ENCODE measurements at places on chromosomes 1 and 21.

DNA sequence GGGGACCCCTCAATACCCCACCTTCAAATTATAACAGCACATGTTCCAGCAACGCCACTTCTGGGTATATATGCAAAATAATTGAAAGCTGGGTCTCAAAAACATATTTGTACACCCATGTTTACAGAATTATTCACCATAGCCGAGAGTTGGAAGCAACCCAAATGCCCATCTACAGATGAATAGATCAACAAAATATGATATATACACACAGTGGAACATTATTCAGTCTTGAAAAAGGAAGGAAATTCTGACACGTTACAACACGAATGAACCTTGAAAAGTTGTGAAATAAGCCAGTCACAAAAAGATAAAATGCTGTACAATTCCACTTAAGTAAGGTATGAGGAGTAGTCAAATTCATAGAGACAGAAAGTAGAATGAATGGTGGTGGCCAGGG is 5.1 kb downstream of the TMCO4 start:
- no peak for DNase-seq

DNA sequence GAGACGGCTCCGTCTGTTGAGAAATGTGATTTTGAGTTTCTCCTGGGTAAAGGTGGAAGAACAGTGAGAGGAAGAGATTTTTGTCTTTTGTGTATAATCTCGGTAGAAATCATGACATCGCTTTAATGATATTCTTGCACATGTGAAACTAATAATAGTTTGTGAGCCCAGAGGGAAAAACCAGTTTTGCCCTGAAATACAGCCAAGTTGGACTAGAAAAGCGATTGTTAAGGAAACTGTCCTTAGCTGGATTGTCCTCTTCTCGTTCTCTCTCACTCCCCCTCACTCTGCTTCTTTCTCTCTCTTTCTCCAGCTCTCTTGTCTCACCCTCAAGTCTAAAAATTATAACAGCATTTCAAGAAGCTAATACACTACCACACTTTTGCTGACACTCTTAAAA is 17.1 kb downstream of the KCNJ6 start:
- DNase-seq = no peak

DNA sequence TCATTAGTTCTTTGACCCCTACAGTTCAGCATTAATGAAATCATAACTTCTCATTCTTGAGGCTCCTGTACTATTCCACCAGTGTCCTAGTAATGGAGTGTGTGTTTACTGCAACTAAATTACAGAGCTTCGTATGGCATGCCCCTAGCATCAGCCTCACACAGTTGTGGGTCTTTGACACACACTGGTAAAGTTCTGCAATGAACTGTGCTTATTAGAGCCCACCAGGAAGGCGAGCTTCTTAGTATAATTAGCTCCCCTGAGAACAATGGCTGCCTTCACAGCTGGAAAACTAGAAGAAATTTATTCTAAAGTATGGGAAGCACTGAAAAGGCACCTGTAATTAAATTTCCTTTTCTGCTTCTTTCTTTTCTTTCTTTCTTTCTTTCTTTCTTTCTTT is 251.1 kb upstream of the RGS18 start:
- no peak for DNase-seq

DNA sequence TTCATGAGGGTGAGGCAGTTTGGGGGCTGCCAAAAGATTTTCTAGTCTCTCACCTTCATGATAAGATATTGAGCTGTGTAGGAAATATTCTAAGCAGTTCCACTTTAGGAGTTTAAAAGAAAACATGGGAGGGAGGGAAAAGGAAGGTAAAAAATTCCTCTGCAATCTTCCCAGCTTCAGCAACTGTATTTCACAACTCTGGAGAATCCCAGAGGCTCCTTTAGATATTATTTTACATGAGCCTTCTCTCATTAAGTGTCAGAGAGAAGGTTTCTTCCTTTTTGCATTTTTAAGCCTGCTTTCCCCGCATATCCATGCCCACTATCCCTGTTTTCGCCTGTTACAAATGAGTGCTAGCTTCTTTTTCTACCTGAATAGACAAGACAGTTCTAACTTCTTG is 289.4 kb downstream of the CHRM3 start:
- no peak for DNase-seq

GRCh38 chr1:241311056-241311746 is 45.8 kb downstream of the RGS7 start:
- no peak for DNase-seq

DNA sequence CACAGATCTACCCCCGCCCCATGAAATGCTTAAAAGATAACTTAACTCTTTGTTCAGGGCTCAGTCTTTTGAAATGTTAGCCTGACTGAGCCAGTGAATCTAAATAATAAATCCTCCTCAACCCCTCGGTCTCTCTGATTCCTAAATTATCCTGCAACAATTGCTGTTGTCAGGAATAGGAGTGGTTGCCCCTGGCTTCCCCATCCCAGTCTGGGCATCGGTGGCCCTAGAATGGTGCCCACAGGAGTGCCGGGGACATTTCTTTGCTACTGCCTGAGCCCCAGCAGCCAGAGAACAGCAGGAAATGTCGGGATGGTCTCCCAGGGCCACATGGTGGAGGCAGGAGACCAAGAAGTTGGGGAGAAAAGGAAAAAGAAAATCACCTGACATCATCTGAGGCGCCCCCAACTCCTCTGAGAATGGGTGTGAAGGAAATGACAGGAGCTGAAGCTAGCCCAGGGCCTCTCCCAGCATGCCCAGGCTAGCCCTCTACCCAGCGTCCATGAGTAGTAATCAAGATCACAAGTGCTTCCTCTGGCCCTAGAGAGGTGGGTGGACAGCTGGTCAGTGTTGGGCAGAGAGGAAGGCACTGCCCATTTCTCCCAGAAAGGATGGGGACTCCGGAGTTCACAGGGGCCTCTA is 1.6 kb downstream of the PADI4 start:
- no peak for DNase-seq

- DNase-seq = peak; percentile 37
Measured at GRCh38 chr1:235938709-235939479, 72.2 kb upstream of the LYST start.

DNA sequence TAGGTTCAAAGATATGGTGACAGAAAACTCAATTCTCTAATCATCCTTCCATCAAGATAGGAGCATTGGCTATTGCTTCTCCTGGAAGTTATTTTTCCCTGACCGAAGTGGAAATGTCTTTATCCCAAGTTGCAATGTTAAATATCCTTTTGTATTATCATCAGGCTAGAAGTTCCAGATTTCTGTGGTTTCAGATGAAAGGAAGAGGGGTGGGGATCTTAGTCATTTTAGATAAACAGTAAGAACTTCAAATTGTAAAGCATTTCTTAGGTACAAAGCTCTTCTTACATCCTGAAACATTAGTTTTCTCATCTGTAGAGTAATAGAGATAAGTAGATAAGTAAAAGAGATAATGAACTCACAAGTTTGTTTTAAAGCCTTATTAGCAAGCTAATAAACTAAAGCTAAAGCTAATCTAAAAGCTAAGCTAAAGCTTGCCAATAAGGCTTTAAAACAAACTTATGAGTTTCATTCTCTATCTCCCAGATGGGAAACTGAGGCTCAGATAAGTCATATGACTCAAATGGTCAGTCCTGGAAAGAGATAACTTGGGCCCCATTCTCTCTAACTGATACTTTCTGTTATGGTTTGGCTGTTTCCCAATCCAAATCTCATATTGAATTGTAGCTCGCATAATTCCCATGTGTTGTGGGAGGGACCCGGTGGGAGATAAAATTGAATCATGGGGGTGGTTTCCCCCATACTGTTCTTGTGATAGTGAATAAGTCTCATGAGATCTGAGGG is 99.2 kb upstream of the KCNK2 start:
- peak; percentile 48 for DNase-seq

DNA sequence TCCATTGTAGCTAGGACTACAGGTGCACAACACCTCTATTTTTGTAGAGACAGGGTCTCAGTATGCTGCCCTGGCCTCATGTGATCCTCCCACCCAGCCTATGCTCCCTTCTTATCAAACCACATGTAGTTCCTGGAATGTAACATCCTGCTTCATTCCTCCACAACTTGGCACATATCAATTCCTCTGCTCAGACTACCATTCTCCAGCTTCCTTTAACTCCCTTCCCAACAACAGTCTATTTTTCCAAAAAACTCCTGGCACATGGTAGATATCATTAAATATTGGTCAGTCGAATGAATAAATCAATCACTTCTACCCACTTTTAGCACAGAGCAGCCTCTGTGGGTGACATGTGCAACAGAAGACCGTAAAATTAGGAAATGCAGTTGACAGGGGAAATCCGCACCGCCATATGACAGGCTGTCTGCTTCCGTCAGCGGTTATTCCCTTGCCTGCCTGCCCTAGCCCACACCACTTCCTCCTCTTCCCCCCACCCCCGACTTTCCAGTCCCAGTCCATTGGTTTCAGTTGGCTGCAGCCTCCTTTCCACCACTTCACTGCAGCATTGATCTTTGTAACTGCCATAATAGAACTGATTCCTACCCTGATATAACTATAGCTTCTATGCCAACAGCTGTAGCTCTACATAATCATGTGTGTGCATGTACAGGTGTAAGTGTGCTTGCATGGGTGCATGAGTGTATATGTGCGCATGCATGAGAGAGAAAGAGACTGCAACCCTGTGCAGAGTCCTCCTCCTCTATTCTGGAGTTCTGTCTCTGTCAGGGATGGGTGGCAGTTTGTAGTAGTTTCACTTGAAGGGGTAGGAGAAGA is 6.8 kb upstream of the AKR1A1 start:
- DNase-seq = no peak

DNA sequence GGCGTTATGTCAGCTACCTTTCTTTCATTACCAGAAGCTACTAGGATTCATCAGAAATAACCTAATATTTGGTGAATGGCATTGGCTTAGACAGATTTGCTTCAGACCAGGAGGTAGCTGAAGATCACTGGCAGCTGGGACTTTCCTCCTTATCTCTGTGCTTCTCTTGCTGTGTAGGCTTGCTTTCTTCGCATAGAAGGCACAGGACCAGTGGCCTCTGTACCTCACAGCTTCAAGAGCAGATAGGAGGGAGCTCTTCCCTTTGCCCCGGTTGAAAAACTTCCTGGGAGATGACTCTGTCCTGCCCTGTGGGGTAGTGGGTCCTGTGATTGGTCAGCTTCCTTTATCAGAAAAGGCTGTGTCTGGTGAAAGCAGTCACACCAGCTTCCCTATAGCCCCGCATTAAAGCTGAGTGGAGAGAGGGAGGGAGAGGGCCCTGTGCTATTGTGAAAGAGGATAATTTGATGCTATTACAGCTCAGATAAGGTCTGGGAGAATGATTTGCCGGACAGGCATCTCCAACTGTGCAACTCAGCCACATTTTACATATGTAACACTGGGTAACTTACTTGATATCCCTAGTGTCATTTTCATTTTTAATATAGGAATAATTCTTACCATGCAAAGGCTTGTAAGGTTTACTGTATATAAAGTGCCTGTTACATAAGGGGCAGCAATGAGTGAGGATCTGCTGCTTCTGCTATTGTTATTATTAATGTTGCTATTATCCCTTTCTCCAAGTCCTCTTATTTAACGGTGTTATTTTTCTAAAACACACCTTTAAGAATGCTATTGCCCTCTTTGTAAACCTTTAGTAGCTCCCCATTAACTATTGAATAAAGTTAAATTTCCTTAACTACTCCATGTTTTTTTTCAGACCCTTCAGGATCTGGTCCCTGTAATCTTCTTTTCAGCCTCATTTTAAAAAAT is 31.6 kb downstream of the OSBPL9 start:
- DNase-seq = peak; percentile 96

GRCh38 chr1:2650967-2651645 is 18.3 kb upstream of the MMEL1 start:
- DNase-seq = no peak

DNA sequence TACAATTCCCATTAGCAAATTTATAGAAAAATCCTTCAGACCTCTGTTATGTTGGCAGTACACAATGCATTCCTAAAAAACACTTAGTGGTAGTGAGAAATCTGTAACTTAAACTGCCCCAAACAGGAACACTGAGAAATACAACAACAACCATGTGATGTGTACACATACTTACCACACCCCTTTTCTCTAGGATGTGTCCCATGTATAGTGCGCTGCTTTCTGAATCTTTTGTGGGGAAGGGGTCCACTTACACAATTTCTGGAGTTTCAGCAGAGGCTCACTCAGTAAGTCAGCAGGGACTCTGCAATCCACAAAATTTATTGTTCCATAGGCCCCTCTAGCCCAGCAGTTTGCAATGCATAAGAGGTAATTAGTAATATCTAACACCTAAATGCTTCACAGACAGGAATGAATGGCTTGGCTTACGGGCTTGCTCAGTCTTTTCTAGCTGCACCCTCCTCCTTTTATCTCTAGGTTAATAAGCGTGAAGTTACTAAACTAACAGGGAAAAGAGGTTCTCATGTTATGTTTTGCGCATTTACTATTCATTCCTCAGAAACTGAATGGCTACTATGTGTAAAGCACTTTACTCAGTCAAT is 115.2 kb downstream of the TGFBR3 start:
- DNase-seq = no peak

GRCh38 chr1:232521660-232522059 is 108.3 kb downstream of the SIPA1L2 start:
- DNase-seq = no peak

- DNase-seq = peak; percentile 32
Measured at GRCh38 chr1:243559575-243560162, 290.4 kb downstream of the AKT3 start.

- DNase-seq = peak; percentile 73
Measured at GRCh38 chr1:21816602-21817302, 4.7 kb downstream of the LDLRAD2 start.

DNA sequence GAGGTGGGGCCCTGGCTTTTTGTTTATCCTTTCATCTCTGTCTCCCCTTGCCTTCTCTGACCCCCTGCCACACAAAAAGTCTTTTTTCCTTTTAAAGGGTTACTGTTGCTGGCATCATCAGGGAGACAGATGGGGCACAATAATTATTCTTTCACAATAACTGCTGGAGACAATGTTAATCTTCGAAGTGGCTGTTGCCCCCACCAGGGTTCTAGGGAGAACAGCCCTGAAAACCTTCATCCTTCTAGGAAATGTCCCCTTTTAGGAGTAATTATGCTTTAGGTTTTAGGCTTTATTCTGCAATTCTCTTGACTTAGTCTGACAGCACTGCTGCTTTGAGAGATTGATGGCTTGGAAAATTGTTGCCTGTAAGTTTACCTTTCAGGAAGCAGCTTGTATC is 150.0 kb downstream of the NOS1AP start:
- no peak for DNase-seq
